LHCN-M2 (cell line): ENCODE measurements at places on chromosomes 1 and 21. TPM values are rescaled to one million over a fixed set of nuclear protein-coding genes. Genes with fewer than 3 reads are reported as not detected.
A peak's percentile ranks its signal among the peaks of the same experiment; 100 is the strongest.

Gene WNT3A
- total RNA-seq, result not detected in 2 replicates

DNA sequence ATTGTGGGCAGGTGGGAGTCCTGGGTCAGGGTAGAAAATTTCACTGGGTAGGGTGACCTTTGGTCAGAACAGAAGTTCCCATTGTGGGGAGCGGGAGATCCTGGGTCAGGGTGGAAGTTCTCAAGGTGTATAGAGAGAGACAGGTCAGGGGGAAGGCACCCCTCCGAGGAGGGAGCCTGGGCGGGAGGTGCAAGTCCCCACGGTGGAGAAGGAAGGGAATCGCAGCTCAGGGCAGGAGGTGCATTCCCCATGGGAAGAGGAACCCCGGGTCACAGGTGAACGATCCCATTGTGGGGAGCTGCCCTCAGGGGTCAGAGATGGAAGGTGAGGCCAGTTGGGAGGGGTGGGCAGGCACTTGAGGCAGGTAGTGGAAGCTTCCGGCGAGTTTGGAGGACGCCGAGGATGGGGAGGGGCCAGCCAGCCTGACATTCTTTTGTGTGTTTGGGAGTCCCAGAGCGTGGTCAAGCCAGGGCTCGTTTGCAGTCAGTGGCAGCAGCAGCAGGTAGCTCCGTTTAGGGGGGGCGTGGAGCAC lies 637 bp downstream of the LYPLA2 start:
- no peak for DNase-seq

Gene C1orf226
- total RNA-seq, result 0.32 and 0.63 TPM in 2 replicates

Gene CNN3
- 513 and 547 TPM in 2 replicates for total RNA-seq

Gene TNFRSF4
- total RNA-seq, result 0.17 and 0.32 TPM in 2 replicates

DNA sequence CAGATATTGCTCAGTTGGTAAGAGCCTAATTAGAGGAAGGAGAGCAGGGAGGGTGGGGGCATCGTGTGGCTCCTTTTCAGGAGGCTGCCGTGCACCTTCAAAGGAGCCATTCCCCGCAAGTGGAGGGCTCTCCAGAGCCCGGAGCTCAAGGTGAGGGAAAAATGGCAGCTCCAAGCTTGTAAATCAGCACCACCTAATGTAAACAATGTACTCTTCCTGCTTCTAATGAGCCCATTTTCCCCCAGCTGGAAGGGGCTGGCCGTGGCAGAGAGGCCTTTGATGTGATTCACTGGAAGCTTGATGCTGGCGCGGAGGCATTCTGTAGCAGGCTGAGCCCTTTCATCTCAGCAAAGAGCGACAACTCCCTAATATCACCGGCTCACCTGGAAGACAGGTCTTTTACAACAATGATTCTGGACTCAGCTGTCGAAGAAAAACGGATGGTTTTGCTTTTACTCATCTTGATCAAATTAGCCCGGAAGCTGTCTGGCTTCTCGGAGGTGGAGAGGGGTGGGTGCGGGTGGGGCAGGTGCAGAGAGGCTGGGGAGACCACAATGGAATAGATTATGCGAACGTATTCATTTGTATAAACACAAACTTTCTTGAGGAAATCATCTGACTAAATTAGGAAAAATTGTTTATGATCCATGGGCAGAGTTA lies 112.5 kb downstream of the RRAGC start:
- no peak for DNase-seq

DNA sequence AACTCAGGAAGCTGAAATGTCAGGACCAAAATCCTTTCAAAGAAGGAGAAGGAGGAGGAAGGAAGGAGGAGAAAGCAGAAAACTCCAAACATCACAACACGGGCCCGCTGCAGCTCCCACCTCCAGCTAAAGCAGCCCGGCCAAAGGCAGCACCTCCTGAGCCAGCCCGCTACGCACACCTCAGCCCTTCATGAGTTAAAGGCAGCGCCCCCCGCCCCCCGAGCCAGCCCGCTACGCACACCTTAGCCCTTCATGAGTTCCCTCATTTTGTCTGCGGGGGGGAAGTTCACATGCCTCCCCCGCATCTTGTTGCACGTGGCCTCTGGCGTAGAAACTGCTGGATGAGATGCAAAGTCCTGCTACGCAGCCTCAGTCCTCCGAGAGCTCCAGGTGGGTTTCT lies 90.7 kb upstream of the ARHGEF16 start:
- no peak for DNase-seq

- no peak for DNase-seq
Observed at GRCh38 chr1:44543786-44544185, 130.5 kb downstream of the TMEM53 start.

GRCh38 chr1:115557715-115558114 lies 84.1 kb upstream of the VANGL1 start:
- peak; percentile 5 for DNase-seq

DNA sequence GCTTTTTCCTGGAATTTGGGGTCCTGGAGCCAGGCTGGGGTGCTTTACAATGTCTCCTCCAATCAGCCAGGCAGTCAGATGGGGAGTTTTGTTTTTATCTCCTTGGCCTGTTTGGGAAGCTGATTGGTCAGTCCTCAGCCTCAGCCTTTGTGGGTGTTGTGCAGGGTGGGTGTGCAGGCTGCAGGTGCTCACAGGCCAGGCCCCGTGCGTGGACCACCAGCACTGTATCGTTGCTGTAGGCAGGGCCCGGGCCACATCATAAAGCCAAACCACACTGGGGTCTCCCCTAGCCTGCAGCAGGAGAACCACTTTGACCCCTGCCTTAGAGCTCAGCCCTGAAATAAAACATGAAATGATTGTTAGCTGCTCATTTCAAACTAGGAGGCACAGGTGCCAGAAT lies 8.6 kb downstream of the PRDM16 start:
- no peak for DNase-seq

DNA sequence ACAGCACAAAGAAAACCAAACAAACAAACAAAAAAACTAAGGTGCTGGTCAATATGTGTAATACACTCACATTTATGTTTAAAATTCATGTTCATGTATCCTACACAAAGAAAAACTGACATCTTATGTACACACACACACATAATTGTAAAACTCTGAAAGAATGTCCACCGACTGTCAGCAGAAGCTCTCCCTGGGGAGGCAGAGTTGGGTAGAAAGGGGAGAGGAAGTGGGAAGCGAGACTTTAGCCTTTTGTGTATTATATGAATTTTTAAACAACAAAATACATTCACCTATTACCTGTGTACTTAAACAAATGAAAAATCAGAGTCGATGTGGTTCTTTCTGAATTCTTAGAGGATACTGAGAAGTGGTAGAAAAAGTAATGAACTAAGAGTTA lies 88.3 kb downstream of the ABCA4 start:
- no peak for DNase-seq

- DNase-seq, result no peak
Observed at GRCh38 chr1:66605419-66605997, 71.6 kb downstream of the SGIP1 start.

DNA sequence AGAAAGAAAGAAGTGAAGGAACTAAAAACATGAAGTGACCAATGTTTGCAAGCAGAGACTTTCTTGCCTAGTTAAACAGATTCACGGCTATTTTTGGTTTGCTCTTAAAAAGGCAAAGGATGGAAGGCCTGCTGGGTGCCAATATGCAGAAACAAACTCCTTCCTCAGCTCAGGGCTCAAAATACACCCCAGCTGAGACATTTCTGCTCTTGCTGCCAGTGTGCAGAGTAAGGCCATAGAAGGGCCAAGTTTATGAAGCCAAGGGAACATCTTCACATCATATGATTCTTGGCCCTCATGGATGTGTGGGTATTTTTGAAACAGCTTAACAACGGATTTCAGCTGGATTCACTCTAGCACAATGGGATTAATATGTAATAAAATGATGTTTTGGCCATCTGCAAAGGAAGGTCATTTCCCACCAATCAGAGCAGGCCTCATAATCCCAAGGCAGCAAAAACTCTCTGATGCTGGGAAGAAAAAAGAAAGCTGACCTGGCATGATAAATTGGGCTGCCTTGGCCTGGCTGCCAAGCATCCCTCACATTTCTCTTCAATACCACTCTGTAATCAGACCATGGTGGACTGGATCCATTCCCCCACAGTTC lies 70.7 kb downstream of the CAPZB start:
- no peak for DNase-seq

DNA sequence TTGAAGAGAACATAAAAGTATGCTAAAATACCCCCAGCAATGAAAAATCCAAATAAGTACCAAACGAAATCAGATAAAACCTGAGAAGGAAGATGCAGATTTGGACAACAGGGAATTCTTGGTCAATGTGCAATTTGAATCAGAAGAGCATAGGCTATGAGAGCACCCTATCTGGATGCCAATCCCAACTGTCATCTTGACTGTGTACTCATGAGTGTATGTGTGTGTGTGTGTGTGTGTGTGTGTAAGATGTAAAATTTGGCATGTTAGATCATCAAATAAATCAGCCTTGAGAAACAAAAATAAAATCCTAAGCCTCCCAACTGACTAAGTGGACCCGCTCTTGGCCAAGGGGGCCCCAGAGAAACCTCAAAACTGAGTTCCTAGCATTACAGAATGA lies 18.0 kb upstream of the SPRR2G start:
- no peak for DNase-seq

DNA sequence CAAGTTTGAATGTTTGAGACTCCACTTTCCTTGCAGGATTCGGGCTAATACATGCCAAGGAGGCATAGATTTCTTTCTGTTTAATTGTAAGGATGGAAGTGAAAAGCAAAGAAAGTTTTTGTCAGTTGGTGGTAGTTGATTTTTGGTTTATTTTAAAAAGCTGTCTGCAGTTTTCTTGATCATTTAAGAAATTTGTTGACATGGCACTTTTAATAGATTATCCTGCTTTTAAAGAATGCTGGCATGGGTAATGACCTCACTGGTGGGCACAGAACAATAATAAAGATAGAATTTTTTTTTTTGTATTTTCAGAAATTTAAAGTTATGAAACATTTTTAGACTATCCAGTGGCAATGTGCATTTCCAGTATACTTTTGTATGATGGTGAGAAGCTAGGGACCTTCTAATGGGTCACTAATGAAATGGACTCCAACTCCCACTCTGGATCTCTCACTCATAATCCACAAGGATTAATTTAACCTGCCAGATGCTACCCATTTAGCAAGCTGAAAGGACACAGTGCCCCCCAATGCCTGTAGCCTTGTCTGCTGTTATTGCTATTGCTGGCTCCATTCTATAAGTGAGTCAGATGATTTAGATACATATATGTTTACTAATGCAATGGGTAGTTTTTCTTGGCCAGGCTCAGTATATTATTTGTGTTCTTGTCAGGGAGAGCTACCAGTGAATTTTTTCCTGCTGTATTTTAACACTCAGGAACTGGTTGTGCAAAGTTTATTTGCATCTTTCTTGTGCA lies 190.2 kb upstream of the SGIP1 start:
- DNase-seq, result no peak

DNA sequence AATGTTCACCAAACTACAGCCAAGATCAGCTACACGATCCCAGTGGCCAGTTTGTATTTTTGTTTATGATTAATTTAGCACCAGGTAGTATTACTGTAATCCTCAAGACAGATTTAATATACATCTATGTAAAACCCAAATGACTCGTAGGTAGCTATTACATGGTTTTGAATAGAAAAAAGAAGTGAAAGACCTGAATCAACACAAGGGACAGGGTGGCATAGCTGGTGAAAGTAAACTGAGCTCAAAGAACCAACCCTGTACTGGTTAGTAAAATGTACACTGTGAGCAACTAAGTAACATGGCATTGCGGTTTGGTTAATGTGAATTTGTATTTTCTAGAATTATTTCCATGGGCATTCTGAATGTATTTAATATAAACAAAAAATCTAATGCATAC lies 8.8 kb downstream of the GPATCH2 start:
- no peak for DNase-seq

Gene OPRD1
- 0.23 and 0.32 TPM in 2 replicates for total RNA-seq
